Astrocyte of the cerebellum (primary cell): ENCODE measurements at places on chromosomes 11 and 22.

DNA sequence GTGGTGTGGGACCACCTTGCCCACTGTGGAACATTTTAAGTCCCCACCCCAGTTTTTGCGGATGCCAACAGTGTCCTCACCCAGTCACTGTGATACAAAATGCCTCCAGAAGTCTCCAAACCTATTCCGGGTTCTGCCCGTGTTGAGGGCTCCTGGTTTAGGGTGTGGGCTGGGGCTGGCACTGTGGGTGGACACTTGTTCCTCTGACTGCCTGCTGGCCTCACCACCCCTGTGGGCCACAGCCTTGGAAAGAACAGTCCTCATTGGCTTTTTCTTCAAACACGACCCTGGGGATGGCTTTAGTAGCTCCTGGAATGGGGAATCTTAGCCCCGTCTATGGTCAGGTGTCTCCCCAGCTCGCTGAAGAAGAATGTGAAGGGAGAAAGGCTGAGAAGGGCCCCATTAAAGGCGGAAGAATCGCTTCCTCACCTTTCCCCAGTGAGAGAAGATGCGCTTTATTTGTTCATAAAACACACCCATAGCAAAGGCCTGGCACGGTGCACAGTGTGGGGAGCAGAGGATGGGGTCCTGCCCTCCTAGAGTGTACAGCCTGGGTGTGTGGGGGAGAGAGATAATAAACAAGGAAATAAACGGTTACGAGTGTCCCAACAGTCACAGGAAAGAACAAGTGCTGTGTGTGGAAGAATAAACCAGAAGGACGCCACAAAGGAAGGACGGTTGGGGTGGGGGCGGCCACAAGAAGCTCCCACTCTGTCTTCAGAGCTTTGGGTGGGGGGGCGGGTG is 91.6 kb upstream of the SLC22A12 start:
- no peak for DNase-seq

DNA sequence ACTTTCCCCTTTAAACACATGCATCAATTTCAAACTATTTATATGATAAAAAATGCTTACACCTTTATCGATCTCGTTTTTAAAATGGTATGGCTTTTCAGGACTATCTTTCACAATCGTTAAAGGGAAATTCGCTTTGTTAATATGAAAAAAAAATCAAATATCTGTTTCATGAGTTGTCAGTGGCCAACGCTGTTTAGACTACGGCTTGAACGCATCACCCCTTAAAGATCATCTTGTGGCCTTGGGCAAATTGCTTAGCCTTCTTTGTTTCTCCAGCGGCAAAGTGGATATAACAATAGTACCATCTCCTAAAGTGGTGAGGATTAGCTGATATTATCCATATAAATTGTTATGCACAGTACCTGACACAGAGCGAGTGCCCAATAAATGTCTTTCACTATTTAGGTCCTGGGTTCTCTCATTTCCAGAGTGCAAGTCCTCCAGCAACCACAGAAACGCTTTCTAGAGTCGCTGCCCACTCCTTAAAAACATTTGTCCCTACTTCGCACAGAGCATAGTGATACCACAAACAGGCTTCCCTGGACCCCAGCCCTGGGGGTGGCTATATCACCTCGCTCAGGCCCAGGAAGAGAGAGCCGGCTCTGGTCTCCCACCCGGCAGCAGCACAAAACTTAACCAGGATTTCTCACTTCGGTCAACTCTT is 904 bp downstream of the SLC35F2 start:
- no peak for DNase-seq

DNA sequence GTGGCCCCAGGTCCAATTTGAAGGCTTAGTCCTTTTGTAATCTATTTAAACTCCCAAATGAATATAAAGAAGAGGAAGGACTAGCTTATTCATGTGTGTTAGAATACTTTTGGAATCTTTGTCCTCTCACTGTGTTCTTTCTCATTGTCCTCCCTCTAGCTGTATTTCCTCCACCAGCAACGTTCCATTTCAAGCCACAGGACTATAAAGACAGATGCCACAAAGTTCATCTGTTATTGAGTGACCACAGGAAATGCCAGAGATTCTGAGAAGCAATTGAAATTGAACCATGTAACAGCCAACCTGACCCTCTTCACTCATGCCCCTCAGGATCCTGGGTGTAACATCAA is 336.6 kb upstream of the API5 start:
- no peak for DNase-seq

- DNase-seq: no peak
These were observed 39.7 kb downstream of the FAT3 start for GRCh38 chr11:92264350-92264749.

- no peak for DNase-seq
These were observed 26.9 kb downstream of the PPFIA1 start for GRCh38 chr11:70297341-70297740.

DNA sequence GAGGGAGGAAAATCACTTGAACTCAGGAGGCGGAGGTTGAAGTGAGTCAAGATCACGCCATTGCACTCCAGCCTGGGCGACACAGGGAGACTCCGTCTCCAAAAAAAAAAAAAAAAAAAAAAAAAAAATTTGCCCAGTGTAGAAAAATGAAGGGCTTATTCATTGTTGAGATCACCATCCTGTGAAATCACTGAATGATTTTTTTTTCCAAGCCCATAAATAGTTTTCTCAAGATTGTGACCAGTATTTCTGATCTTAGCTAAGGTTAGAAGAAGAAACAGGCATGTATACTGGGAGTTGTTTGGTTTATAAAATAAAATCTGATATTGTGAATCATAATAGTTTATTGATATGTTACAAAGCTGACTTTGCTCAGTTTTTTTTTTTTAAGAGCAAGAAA is 269.4 kb downstream of the CADM1 start:
- DNase-seq: no peak

DNA sequence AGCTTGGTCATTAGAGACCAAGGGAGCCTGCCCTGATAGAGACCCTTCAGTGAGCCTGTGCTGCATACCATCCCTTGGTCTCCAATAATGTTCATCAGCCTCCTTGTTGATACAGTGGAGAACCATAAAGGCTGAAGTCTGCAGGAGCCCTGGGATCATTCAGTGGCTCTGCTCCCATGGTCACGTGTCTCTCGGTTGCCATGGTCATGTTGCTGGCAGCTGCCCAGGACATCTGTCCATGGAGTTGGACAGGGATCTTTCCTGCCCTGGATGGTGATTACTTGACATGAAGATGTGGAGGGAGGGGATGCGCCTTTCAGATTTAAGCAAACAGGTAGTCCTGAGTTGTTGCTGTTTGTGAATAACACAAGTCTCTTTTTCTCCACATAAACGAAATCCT is 38.2 kb downstream of the CYB5R2 start:
- DNase-seq: no peak

GRCh38 chr11:63766531-63767235 is 1.9 kb downstream of the ZFTA start:
- DNase-seq: no peak

GRCh38 chr11:117144477-117145392 is 648 bp downstream of the PAFAH1B2 start:
- DNase-seq: peak; percentile 41

DNA sequence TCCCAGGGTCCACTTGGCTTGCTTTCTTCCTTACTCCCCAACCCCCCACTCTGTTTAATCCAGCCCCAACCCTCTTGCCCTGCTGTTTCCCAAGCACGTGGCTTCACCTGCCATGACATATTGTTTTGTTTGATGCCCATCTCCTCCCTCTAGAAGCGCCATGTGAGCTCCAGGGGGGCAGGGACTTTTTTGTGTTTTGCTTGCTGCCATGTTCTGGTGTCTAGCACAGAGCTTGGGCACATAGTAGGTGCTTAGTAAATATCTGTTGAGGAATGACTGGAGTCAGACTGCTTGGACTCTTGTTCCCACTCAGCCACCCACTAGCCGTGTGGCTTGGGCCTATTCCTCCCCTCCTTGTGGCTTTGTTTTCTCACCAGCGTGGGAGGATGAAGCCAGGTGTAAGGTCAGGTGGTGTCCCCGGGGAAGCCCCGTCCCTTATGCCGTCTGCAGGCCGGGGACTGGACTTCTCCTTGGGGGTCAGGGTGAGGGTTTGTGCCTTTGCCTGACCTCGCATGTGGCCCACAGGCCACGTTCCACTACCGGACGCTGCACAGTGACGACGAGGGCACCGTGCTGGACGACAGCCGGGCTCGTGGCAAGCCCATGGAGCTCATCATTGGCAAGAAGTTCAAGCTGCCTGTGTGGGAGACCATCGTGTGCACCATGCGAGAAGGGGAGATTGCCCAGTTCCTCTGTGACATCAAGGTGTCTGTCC is 3.8 kb downstream of the AIP start:
- DNase-seq: no peak

DNA sequence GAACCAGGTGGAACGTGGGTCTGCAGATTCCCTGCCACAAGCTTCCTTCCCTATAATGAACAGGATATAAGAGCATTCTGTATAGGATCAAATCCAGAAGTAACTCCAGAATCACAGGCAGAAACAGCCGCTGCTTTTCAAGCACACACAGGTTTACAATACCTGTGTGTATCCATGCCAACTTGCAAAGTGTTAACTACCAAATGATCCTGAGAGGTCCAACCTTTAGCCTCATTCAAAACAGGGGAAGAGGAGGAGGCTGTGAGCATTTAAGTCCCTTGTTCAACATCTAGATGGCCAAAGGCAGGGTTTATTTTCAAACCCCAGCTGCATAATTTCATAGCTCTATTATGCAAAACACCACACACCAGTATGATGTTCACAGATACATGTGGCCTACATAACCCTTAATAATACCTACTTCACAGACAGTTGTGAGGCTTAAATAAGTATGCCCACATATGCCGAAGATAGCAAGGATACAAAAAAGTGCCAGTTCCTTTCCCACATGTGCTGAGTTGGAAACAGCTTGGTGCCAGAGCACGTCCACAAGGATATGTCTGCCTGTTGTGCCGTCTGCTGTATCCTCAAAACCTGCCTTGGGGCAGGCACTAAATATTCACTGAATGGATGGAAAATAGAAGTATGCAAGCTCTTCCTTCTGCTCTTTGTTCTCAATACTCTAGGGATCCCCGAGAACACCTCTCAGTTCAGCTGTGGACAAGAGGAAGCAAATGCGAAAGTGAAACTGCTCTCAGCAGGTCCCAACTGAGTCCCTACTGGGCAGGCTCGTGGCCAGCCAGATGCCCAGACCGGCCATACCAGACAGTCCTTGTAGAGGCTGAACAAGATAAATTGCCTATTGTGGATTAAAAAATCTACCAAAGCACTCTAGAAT is 66.8 kb downstream of the LARGE1 start:
- peak; percentile 60 for DNase-seq

DNA sequence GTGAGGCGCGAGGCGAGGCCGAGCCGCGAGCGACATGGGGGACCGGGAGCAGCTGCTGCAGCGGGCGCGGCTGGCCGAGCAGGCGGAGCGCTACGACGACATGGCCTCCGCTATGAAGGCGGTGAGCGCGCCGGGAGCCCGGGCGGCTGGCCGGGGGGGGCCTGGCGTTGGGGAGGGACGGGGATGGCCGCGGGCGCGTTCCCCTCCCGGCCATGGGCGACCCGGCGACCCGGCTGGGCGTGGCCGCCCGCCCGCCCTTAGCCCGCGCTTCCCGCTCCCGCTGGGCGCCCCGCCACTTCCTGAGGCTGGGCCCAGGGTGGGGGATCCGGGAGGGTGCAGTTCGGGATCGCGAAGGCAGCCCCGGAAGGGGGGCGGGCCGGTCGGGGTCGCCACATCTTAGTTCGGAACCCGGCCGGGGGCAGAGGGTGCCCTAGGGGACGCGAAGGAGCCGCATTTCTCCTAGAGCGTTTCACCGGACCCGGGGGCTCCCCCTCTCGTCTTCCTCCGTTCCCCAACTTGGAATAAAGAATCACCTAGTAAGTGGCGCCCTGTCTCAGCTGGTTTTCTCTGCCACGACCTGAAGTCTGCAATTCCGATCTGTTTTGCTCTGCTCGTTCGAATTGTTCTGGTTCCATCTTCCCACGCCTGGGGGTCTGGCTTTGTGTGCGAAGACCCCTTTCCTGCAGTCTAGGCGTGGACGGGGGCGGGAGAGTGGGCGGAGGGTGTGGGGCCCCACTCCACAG is 536 bp downstream of the YWHAH start:
- no peak for DNase-seq

- no peak for DNase-seq
These were observed 64.7 kb downstream of the NRXN2 start for GRCh38 chr11:64658265-64658664.

- no peak for DNase-seq
These were observed 112.8 kb downstream of the LARGE1 start for GRCh38 chr22:33807470-33807869.

DNA sequence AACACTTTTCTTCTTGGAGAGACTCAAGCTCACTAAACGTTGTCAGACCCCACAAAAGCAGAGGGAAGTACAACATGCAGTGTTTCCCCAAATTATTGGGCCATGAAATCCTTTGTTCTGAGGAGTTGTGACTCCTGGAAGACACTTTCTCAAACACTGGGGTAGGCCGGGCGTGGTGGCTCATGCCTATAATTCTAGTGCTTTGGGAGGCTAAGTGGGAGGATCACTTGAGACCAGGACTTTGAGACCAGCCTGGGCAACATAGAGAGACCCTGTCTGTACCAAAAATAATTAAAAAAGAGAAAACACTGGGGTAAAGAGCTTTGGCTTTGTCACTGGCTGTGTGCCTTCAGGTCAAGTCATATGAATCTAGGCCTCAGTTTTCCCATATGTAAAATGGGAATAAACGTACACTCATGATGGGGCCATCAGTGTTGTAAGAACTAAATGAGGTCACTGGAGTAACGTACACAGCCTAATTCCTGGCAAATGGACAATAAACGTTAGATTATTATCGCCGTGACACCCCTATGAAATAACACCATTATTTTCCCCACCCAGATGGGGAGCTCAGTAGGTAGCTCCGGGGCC is 92.0 kb downstream of the RRM1 start:
- no peak for DNase-seq

- DNase-seq: no peak
These were observed 5.7 kb upstream of the CHRM1 start for GRCh38 chr11:62926680-62927455.

GRCh38 chr11:128757235-128757711 is 63.4 kb downstream of the FLI1 start:
- DNase-seq: no peak

DNA sequence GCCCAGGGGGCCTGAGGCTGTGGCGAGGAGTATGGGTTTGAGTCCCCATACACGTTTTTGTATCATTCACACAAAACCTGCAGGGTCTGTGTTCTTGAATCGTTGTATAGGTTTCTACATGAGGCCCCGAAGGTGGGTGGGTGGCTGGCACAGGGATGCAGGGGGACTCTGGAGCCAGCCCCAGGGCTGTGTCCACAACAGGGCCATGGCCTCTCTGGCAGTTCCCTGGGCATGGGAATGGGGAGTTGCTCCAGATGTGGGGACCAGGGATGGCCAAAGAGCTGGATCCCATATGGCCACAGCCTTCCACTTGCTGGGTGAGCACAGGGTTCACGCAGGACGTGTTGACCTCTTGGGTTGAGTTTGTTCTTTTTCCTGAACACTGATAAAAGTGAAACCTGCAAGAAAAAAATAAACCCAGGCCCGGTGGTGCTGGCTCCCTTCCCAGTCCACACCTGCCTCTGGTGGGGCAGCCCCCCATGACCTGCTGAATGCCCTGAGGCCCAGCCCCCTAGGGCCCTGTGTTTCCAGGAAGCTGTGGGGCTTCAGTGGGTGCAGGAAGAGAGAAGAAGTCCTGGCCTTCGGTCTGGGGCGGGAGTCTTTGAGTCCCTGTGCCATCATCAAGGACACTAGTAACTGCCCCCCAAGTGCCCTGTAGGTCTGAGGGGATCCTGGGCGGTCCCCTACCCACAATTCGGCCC is 16.1 kb downstream of the MYRF start:
- no peak for DNase-seq

GRCh38 chr11:112523477-112523876 is 262.8 kb upstream of the PLET1 start:
- DNase-seq: peak; percentile 19

- DNase-seq: no peak
These were observed 944 bp upstream of the SCGB1D2 start for GRCh38 chr11:62241095-62241494.
